WTC11 (cell line): ENCODE measurements at places on chromosomes 6 and 20.

DNA sequence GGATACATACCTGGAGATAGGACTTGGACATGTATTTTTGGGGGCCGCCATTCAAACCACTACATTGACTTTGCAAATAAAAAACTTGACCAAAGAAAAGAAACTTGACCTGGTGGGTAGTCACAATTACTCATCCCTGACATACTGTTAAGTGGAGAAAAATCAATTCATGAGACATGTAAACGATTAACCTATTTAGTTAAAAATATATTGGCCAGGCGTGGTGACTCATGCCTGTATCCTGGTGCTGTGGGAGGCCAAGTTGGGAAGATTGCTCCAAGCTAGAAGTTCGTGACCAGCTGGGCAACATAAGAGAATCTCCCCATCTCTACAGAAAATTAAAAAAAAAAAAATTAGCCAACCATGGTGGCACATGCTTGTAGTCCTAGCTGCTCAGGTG is 2.5 kb upstream of the SRSF12 start:
- DNase-seq, result no peak
- peaks cover 52% of the 10 kb centered on the region for H3K27me3 ChIP-seq
- peaks cover 9% of the 10 kb centered on the region for H3K4me1 ChIP-seq

- H3K4me3 ChIP-seq, result no peak overlapping the region
- H3K27me3 ChIP-seq, result no peaks in the 10 kb centered on the region
- H3K4me1 ChIP-seq, result peaks cover 58% of the 10 kb centered on the region
- DNase-seq, result no peak
Measured at GRCh38 chr6:157850030-157850429, 27.0 kb downstream of the SNX9 start.

DNA sequence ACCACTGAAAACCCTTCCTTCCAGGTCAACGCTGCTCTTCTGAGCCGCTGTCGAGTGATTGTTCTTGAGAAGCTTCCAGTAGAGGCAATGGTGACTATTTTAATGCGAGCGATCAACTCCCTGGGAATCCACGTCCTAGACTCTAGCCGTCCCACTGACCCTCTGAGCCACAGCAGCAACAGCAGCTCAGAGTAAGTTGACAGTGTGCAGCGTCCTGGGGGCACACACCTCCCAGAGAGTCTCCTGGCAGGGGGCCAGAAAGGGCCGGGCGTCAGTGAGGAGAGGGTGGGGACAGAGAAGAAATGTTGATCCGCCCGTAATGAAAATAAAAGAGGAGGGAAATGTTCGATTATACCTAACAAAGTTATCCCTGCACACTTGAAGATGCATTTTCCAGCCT is 5.0 kb downstream of the WRNIP1 start:
- H3K4me1 ChIP-seq, result peaks cover 37% of the 10 kb centered on the region
- no peaks in the 10 kb centered on the region for H3K27me3 ChIP-seq
- 0 out of 2 replicates have a peak overlapping the region, but pooled peaks have one; percentile 42 for H3K27ac ChIP-seq
- peaks cover 15% of the 10 kb centered on the region for H3K36me3 ChIP-seq
- DNase-seq, result no peak

- H3K4me3 ChIP-seq, result no peak overlapping the region
- no peaks in the 10 kb centered on the region for H3K4me1 ChIP-seq
- DNase-seq, result no peak
- no peak overlapping the region for H3K27ac ChIP-seq
Measured at GRCh38 chr6:134117409-134117808, 65.0 kb upstream of the SLC2A12 start.

- H3K27me3 ChIP-seq, result no peaks in the 10 kb centered on the region
- no peaks in the 10 kb centered on the region for H3K36me3 ChIP-seq
- DNase-seq, result no peak
- H3K4me3 ChIP-seq, result no peak overlapping the region
- no peak overlapping the region; the same call in 1 of the 2 replicates for H3K27ac ChIP-seq
Measured at GRCh38 chr6:21045135-21045700, 511.0 kb downstream of the CDKAL1 start.

- no peak for DNase-seq
- H3K27ac ChIP-seq, result peak overlapping the region; percentile 95
- no peaks in the 10 kb centered on the region for H3K27me3 ChIP-seq
- H3K36me3 ChIP-seq, result no peaks in the 10 kb centered on the region
- peak overlapping the region; percentile 46 for H3K4me3 ChIP-seq
Measured at GRCh38 chr20:51696304-51697071, 71.7 kb downstream of the ATP9A start.

- H3K36me3 ChIP-seq, result no peaks in the 10 kb centered on the region
- H3K4me1 ChIP-seq, result peaks cover 10% of the 10 kb centered on the region
- DNase-seq, result no peak
- no peaks in the 10 kb centered on the region for H3K27me3 ChIP-seq
Measured at GRCh38 chr20:13671916-13672378, 33.2 kb upstream of the TASP1 start.

GRCh38 chr6:34959224-34959623 is 70.2 kb downstream of the ANKS1A start:
- no peak overlapping the region for H3K27ac ChIP-seq
- H3K4me3 ChIP-seq, result no peak overlapping the region
- no peaks in the 10 kb centered on the region for H3K36me3 ChIP-seq
- H3K27me3 ChIP-seq, result no peaks in the 10 kb centered on the region
- DNase-seq, result no peak
- 0 out of 2 replicates have a peak, but pooled peaks cover 2% of the 10 kb centered on the region for H3K4me1 ChIP-seq

DNA sequence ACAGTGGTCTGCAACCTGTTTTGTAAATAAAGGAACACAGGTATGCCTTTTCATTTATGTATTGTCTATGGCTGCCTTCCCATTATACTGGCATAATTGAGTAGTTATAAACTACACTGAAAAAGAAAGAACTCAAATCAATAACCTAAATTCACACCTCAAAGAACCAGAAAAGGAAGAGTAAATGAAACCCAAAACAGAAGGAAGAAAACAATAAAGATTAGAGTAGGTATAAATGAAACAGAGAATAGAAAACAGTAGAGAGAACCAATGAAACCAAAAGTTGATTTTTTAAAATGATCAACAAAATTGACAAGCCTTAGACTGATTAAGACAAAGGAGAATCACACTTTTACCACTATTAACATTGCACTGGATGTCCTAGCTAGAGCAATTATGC is 34.7 kb downstream of the FAM184A start:
- no peak for DNase-seq
- H3K27me3 ChIP-seq, result no peaks in the 10 kb centered on the region
- H3K27ac ChIP-seq, result no peak overlapping the region
- no peaks in the 10 kb centered on the region; the same call in 1 of the 2 replicates for H3K36me3 ChIP-seq

DNA sequence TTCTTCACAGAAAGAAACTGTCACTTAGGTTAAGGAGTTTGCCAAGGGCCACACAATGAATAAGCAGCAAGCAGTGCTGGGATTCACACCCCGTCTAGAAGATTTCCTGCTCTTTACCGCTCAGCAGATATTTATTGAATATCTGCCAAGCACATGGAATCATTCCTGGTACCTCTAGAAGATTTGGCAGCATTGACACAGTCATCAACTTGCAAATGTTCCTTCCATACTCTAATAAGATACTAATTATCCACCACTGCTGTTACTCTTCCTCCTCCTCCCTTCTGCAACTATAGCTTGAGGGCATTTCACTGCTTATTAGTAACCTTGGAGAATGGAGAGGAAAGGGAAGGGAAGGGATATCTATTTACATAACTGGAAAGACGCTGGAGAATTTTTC is 13.0 kb downstream of the MOXD1 start:
- DNase-seq, result no peak
- H3K4me3 ChIP-seq, result no peak overlapping the region
- H3K27ac ChIP-seq, result no peak overlapping the region

GRCh38 chr20:20564279-20564678 is 148.2 kb downstream of the RALGAPA2 start:
- no peaks in the 10 kb centered on the region for H3K27me3 ChIP-seq
- peaks cover 11% of the 10 kb centered on the region for H3K4me1 ChIP-seq
- H3K36me3 ChIP-seq, result no peaks in the 10 kb centered on the region
- DNase-seq, result no peak
- H3K27ac ChIP-seq, result no peak overlapping the region

DNA sequence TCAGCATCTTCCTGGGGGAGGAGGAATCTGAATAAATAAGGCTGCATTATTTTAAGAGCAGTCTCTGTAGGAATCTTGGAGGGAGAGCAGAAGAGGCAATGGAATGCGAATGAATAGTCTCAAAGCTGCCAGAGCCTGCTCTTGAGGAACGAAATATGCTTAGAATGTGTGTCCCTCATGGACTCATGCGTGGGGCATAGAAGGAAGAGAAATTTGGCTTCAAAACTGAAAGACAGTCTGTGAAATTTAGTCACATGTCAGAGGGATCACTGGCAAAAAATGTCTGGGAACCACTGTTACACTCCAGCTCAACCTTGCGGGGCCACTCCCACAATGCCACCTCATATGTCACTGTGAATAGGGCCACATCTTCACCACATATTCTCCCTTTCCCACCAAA is 95.5 kb downstream of the GJA10 start:
- peaks cover 19% of the 10 kb centered on the region for H3K4me1 ChIP-seq
- DNase-seq, result no peak
- no peaks in the 10 kb centered on the region for H3K36me3 ChIP-seq
- H3K27me3 ChIP-seq, result no peaks in the 10 kb centered on the region; the same call in 1 of the 2 replicates

- H3K27ac ChIP-seq, result peak overlapping the region; percentile 91
- H3K36me3 ChIP-seq, result peaks cover 67% of the 10 kb centered on the region
- peaks cover 18% of the 10 kb centered on the region for H3K4me1 ChIP-seq
- no peaks in the 10 kb centered on the region for H3K27me3 ChIP-seq
- no peak overlapping the region for H3K4me3 ChIP-seq
Measured at GRCh38 chr6:155253337-155253736, 10.5 kb upstream of the CLDN20 start.

DNA sequence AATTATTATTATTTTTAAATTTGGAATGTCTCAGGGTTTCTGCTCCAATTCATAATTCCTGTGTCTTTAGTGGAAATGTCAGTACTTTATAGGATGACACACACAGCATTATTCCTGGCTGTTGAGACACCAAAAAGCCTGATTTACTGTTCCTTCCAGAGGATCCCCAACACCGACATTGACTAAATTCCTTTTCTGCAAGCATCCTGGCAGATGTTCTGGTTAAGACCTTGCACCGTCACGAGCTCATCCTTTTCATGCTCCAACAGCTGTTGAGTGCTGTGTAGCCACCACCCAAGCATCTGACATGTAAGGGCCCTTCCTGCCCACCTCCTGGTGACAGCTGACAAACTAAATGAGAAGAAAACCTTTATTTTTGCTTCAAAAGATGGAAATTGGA is 284.3 kb upstream of the SULF2 start:
- no peak overlapping the region for H3K4me3 ChIP-seq
- no peaks in the 10 kb centered on the region for H3K4me1 ChIP-seq
- no peak for DNase-seq
- H3K36me3 ChIP-seq, result peaks cover 3% of the 10 kb centered on the region; the same call in 1 of the 2 replicates

GRCh38 chr6:17967668-17968518 is 19.5 kb downstream of the KIF13A start:
- no peak overlapping the region for H3K27ac ChIP-seq
- no peak for DNase-seq
- H3K4me1 ChIP-seq, result peaks cover 35% of the 10 kb centered on the region

DNA sequence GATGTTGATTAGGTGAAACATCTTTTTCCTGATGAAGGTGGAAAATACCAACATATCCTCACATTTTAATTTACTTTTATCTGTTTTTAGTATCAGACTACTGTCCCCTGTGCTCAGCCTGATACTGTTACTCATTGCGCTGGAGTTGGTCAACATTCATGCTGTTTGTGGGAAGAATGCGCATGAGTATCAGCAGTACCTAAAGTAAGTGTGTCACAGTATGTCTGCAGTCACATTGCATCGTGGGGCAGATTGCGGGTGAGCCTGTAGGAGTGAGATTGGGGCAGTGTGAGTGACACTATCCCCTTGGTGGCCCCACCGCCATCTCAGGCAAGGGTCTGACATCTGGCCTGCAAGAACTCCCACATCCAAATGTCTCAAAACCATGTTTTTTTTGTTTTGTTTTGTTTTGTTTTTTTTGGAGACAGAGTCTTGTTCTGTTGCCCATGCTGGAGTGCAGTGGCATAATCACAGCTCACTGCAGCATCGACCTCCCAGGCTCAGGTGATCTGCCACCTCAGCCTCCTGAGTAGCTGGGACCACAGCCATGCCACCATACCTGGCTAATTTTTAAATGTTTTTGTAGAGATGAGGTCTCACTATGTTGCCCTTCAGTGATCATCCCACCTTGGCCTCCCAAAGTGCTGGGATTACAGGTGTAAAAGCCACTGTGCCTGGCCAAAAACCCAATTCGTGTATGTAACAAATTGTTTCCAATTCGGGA is 27.8 kb downstream of the ERMARD start:
- no peaks in the 10 kb centered on the region for H3K4me1 ChIP-seq
- DNase-seq, result no peak
- H3K36me3 ChIP-seq, result peaks cover 21% of the 10 kb centered on the region
- H3K27me3 ChIP-seq, result no peaks in the 10 kb centered on the region

DNA sequence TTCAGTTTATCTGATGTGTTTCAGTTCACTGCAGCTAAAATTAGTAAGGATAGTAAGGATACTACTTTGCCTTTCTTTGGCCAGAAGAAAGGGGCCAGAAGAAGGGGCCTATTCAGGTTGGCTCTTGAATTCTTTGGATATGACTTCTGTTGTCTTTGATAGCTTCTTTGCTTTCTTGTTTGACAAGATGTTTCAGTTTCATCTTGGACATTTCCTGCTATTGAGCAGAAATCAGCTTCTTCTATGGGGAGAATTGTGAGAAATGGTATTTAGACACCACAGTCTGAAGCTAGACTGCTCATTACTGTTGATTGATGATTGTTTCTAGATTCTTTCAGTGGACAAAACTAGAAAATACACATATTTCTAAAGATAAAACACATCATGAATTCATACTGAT is 23.2 kb downstream of the L3MBTL3 start:
- no peaks in the 10 kb centered on the region for H3K27me3 ChIP-seq
- H3K4me1 ChIP-seq, result peaks cover 18% of the 10 kb centered on the region
- H3K36me3 ChIP-seq, result no peaks in the 10 kb centered on the region
- H3K27ac ChIP-seq, result no peak overlapping the region

DNA sequence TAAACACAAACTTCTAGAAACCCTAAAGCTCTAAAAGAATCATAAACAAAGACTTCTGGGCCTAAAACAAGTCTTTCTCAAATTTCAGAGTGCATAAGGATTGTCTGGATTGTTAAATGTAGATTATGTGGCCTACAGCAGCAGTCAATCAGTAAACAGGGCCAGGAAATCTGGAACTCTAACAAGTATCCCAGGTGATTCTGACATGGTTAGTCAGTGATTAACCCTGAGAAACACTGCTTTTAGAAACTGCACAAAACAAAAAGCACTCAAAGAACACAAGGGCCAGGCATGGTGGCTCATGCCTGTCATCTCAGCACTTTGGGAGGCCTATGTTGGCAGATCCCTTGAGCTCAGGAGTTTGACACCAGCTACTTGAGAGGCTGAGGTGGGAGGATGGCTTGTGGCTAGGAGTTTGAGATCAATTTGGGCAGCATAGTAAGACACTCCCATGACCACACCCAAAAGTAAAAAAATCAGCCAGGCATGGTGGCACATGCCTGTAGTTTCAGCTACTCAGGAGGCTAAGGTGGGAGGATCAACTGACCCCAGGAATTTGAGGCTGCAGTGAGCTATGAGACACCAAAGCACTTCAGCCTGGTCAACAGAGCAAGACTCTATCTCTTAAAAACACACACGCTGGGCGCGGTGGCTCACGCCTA is 5.9 kb downstream of the MED20 start:
- H3K4me1 ChIP-seq, result peaks cover 4% of the 10 kb centered on the region
- H3K36me3 ChIP-seq, result peaks cover 19% of the 10 kb centered on the region
- DNase-seq, result no peak
- H3K4me3 ChIP-seq, result no peak overlapping the region
- H3K27me3 ChIP-seq, result no peaks in the 10 kb centered on the region

- no peaks in the 10 kb centered on the region for H3K27me3 ChIP-seq
- H3K27ac ChIP-seq, result peak overlapping the region; percentile 82
- H3K36me3 ChIP-seq, result peaks cover 9% of the 10 kb centered on the region
- no peak for DNase-seq
- H3K4me1 ChIP-seq, result peaks cover 37% of the 10 kb centered on the region
- H3K4me3 ChIP-seq, result peak overlapping the region; percentile 89
Measured at GRCh38 chr6:159729598-159730331, 2.5 kb downstream of the WTAP start.
